Mesendoderm (in vitro differentiated cells): ENCODE measurements at places on chromosomes 5 and 9.

DNA sequence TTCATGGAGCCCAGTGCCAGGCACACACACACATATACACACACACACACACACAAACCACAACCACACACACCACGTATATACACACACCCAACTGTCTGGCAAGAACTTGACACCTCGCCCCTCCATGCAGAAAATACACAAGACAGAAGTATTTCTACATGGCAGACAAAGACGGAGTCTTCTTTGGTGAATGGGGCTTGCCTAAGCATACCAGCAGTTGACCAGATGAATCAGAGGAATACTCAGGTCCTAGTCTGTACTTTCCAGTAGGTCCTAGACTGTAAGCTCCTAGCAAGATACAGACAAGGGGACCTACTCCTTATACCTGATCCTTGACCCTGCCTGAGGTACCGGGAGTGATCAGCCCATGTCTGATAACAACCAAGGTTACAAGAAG is 60.1 kb downstream of the SIL1 start:
- H3K27ac ChIP-seq, result no peak overlapping the region
- no peaks in the 10 kb centered on the region for H3K36me3 ChIP-seq
- DNase-seq, result no peak
- H3K4me1 ChIP-seq, result no peaks in the 10 kb centered on the region
- H3K4me3 ChIP-seq, result no peak overlapping the region

GRCh38 chr5:26681861-26682260 is 356.5 kb downstream of the CDH9 start:
- no peak overlapping the region for H3K4me3 ChIP-seq
- no peaks in the 10 kb centered on the region for H3K36me3 ChIP-seq
- no peaks in the 10 kb centered on the region for H3K27me3 ChIP-seq
- H3K27ac ChIP-seq, result no peak overlapping the region

- no peak overlapping the region for H3K27ac ChIP-seq
- no peak for DNase-seq
- no peak overlapping the region for H3K4me3 ChIP-seq
- no peaks in the 10 kb centered on the region for H3K27me3 ChIP-seq
- no peaks in the 10 kb centered on the region for H3K36me3 ChIP-seq
These were observed 179.4 kb upstream of the SPEF2 start for GRCh38 chr5:35438288-35438687.

DNA sequence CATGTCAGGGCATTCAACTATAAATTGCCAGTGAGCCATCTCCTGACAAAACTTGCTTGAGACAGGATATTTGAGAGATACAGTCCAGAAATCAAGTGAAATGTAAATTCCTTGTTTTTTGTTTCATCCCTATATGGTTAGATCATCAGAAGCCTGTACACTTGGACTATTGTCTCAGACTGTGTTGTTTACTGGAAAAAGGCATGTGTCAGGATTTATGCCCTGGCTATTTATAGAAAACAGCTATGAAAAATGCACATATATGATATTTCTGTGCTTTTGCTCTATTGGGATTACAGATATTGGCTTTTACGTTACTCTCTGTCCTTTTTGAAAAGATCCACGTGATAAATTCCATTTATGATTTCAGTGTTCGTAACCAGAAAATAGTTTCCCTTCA is 44.2 kb downstream of the IL31RA start:
- H3K4me3 ChIP-seq, result no peak overlapping the region
- H3K36me3 ChIP-seq, result no peaks in the 10 kb centered on the region
- H3K27me3 ChIP-seq, result no peaks in the 10 kb centered on the region
- no peak for DNase-seq
- H3K4me1 ChIP-seq, result no peaks in the 10 kb centered on the region

DNA sequence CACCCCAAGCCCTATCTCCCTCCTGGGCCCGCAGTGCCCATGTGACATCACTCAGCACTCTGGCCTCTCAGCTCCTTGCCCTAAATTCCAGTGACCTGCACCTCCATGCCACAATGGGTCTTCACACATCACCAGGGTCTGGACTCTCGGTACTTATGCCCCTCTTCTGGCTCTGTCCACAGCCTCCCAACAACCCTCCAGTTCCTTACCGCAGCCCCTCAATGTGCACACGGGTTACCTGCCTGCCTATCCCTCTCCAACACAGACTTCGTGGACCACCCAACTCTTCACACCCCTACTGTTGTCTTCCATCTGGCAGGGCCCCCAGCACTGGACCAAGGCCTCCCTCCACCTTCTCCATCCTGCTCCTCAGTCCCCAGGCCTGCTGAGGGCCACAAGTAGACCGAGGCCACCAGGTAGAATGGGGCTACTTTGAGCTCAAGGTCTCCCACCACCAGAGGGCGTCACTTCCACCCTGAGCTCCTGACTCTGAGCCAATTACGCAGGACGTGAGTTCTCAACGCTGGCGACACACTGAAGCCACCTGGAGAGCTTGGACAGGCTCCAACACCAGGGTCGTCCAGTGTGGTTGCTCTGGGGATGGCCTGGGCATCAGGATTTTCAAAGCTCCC is 172.1 kb downstream of the GABBR2 start:
- no peaks in the 10 kb centered on the region for H3K36me3 ChIP-seq
- no peaks in the 10 kb centered on the region for H3K4me1 ChIP-seq
- H3K4me3 ChIP-seq, result no peak overlapping the region
- DNase-seq, result peak; percentile 60

DNA sequence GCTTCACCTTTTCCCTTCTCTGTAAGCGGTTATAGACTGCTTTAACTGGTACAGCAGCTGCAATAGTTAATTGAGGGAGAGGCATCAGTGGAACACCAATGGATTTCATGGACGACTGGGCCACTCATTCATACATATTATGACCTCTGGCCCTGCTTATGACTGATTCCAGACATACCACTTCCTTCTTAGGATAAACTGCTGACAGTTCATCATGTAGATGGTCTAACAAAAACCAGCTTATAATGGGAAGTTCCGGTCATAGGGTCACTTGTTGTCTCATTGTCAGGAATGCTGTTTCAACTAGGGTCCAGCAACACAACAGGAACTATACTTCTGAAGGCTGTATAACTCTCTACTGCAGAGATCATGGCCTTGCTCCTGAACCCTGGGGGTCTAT is 265.2 kb upstream of the RASA1 start:
- no peak for DNase-seq
- H3K27ac ChIP-seq, result no peak overlapping the region
- H3K4me3 ChIP-seq, result no peak overlapping the region
- no peaks in the 10 kb centered on the region for H3K4me1 ChIP-seq

DNA sequence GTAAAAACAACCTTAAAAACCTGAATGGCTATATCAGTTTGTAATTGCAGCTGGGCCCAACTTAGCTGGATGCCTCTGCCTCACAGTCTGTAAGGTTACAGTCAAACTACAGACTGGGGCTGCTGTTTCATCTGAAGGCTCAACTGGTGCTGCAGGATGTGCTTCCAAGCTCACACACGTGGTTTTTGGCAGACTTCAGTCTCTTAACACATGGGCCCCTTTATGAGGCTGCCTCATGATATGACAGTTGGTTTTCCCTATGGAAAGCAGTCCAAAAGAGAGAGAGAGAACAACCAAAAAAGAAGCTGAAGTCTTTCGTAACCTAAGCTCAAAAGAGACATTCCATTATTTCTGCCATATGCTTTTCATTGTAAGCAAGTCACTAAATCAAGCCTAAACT is 27.4 kb downstream of the CTSL start:
- no peak overlapping the region for H3K4me3 ChIP-seq
- H3K27me3 ChIP-seq, result no peaks in the 10 kb centered on the region
- no peaks in the 10 kb centered on the region for H3K36me3 ChIP-seq
- H3K4me1 ChIP-seq, result no peaks in the 10 kb centered on the region

DNA sequence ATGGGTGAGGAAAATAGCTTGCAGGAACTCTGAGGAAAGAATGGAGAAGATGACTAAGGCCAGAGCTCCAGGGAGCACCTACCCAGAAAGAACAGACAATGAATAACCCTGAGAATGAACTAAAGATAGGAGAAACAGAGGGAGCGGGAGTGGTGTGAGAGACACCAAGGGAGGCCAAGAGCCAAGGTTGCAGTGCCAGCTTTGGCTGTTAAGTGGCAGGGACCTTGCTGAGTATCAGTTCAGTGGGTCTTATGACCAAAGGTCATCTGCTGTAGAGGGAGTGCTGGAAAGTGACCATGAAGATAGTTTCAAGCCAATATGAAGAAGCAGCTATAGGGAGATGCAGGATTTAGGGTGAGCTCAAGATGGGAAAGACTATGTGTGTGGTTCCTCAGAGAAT is 16.7 kb downstream of the P4HA2 start:
- H3K4me3 ChIP-seq, result no peak overlapping the region
- H3K27ac ChIP-seq, result no peak overlapping the region
- H3K4me1 ChIP-seq, result peaks cover 9% of the 10 kb centered on the region
- H3K27me3 ChIP-seq, result no peaks in the 10 kb centered on the region
- no peak for DNase-seq

DNA sequence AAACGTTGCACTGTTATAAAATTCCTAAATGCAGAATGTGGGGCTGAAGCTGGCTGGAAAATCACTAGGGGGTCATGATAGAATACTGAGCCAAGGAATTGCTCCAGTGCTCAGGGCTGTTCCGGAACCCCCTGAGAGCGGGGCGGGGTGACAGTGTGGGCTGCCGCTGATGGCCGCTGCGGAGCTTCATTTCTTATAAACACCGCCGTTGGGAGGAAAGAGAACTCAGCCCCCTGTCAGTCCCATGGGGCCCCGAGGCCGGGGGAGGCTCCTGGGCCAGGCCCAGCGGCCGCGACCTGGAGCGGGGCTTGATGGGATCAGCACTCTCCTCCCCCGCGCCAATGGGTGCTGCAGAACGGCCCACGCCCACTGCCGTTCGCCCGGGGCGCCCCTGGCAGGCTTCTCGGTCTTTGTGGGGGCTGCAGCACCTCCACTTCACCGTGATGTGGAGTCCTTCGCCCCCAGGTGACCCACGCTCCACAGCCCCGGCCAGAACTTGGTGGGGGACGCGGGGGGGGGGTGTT is 5.2 kb upstream of the IRF1 start:
- no peaks in the 10 kb centered on the region for H3K27me3 ChIP-seq
- no peaks in the 10 kb centered on the region for H3K36me3 ChIP-seq
- H3K27ac ChIP-seq, result peak overlapping the region; percentile 64
- peaks cover 7% of the 10 kb centered on the region for H3K4me1 ChIP-seq
- DNase-seq, result peak; percentile 79
- H3K4me3 ChIP-seq, result peak overlapping the region; percentile 34

DNA sequence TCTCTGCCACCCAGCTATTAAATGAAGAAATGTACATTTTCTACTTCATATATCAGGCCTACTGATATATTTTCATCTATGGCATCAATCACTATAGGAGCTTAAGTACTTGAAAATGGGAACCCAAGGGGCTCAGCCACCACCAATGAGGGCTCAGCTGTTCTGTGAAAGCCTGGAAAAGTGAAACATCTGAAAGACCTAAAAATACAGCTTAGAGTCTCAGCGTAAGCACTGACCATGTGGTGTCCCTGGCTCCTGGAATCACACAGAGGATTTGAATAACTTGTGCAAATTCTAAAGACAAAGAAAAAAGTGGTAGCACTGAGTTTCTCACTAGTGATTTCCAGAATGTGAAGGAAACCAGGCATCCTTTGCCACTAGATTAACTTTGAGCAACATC is 64.5 kb downstream of the PTPRD start:
- H3K27me3 ChIP-seq, result no peaks in the 10 kb centered on the region
- no peak overlapping the region for H3K4me3 ChIP-seq
- no peak overlapping the region for H3K27ac ChIP-seq
- no peaks in the 10 kb centered on the region for H3K4me1 ChIP-seq

DNA sequence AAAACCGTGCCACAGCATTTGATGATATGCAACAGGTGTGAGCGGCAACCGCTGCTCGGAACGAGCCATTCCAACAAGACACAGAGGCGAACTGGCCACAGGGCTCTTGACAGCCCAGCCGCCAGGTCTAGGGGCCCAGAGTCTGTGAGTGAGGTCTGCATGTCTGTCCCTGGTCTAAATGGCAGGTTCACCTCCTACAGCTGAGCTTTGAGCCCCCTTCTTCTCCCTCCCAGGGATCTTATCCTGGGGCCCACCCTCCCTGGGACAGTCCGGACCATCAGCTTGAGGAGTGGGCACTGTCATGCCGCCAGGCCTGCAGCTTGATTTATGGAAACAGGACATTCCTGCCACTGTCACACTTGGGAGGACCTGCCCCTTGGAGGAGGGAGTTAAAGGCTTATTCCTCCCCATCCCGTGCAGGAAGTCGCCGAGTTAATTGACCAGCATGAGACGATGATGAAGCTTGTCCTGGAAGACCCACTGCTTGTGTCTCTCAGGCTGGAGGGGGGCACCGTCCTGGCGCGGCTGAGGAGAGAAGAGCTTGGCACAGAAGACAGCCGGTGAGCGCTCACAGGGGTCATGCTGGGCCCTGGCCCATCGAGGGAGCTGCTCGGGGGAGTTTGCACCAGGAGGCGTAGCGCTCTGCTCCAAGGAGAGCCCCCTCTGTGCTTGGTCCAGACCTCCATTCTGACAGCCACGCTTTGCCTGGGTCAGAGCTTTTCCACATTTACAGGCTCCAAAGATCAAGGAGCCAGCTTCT is 35.5 kb upstream of the LRRC14B start:
- no peaks in the 10 kb centered on the region for H3K4me1 ChIP-seq
- no peak overlapping the region for H3K4me3 ChIP-seq
- no peak overlapping the region for H3K27ac ChIP-seq
- peaks cover 19% of the 10 kb centered on the region for H3K36me3 ChIP-seq

GRCh38 chr5:11672385-11673085 is 231.7 kb downstream of the CTNND2 start:
- H3K4me1 ChIP-seq, result no peaks in the 10 kb centered on the region
- no peak overlapping the region for H3K4me3 ChIP-seq
- peak; percentile 5 for DNase-seq
- no peaks in the 10 kb centered on the region for H3K27me3 ChIP-seq
- no peak overlapping the region for H3K27ac ChIP-seq

GRCh38 chr5:151151263-151151660 is 6.3 kb downstream of the ANXA6 start:
- no peak overlapping the region for H3K27ac ChIP-seq
- H3K4me1 ChIP-seq, result peaks cover 25% of the 10 kb centered on the region
- DNase-seq, result no peak
- H3K36me3 ChIP-seq, result peaks cover 2% of the 10 kb centered on the region
- no peak overlapping the region for H3K4me3 ChIP-seq

DNA sequence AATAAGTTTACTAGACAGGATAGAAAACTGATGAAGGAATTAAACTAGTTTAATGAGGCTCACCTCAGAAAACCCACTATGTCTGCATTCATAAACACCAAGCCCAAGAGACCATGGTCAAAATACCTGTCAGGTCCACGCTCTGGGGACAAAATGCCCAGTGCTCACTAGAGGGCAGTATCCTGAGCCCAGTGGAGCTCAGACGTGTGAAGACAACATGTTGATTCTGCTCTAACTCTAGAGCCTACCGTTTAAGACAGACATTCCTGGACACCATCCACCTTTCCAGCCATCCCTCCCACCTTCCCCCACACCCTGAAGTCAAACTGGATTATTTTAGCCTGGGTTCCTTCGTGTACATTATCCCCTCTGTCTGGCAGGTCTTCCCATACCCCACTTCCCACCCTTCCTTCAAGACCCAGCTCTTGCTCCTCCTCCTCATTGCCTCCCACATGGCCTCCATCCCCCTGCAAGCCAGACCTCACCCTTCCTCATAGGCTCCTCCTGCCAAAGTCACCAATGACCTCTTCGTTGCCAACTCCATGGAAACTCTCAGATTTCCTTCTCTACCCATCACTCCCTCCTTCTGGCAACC is 142.3 kb upstream of the FSTL4 start:
- H3K4me1 ChIP-seq, result no peaks in the 10 kb centered on the region
- H3K4me3 ChIP-seq, result no peak overlapping the region
- H3K27me3 ChIP-seq, result no peaks in the 10 kb centered on the region
- no peaks in the 10 kb centered on the region for H3K36me3 ChIP-seq

GRCh38 chr5:124867137-124867704 is 120.8 kb upstream of the ZNF608 start:
- H3K4me3 ChIP-seq, result no peak overlapping the region
- no peaks in the 10 kb centered on the region for H3K36me3 ChIP-seq
- peaks cover 4% of the 10 kb centered on the region for H3K4me1 ChIP-seq
- peak; percentile 21 for DNase-seq
- no peaks in the 10 kb centered on the region for H3K27me3 ChIP-seq
- no peak overlapping the region for H3K27ac ChIP-seq
